ENCODE measurements at places on chromosomes 11 and 22.
A peak's percentile ranks its signal among the peaks of the same experiment; 100 is the strongest.

DNA sequence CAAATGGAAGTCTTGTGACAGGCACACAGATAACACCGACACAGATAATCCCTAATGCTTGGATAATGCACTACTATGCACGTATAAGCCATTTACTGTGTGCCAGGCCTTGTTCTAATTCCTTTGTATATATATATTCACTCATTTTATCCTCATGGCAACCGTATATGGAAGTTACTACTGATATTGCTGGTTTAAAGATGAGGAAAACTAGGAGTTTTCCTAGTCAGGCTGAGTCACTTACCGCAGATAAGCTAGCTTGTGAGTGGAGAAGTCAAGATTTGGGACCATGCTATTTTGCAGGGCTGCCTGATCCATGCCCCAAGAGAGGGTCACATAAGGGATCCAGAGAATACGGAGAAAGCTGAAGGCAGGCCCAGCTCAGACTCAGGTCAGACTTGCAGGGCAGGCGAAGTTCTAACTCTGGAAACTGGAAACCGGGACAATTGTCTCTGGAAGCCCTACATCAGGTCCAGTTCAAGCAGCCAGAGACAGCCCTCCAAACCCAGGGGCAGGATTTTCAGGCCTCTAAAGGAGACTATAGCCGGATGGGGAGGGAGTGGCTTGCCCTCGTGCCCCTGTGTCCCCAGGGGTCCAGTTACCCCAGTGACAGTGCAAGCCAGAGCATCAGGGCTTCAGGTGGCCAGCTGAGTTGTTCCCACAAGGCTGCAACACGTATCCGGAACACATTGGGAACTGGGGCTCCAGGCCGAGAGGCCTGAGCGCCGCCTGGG, 534.8 kb downstream of the INSC start:
- DNase-seq = no peak

GRCh38 chr11:120115272-120116000, 22.5 kb downstream of the TRIM29 start:
- no peak for DNase-seq

- DNase-seq = no peak
Observed at GRCh38 chr22:44091751-44092150, 67.6 kb downstream of the PARVB start.

GRCh38 chr11:120293038-120293800, 31.9 kb upstream of the TLCD5 start:
- DNase-seq = no peak

GRCh38 chr11:12009617-12010321, 1.3 kb upstream of the DKK3 start:
- no peak for DNase-seq

DNA sequence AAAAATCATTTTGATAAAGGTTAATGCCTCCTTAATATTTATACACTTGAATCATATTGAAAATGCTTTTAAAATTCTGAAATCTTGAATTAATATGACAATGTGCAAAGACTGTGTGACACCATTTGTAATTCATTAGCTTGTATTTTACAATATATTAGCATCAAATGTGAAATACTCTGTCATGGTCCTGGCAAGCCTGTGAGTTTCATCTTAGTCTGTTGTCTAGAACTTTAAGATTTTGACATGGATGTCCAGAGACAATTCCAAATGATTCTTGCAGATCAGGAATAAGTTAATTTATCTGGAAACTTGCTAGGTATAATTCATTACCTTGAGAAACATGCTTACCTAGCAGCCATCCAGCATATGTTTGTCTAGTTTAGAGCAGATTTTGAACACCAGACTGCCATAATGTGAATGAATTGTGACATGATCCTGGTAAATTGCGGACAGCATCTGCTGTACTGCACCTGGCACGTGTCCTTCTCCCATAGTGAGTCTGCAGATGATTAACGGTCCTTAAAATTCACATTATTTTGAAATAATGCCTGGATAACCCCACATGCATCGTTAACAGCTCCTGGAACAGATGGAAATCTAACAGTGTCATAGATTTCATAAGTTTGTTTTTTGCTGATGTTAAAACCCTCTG, 34.5 kb upstream of the DEUP1 start:
- no peak for DNase-seq

DNA sequence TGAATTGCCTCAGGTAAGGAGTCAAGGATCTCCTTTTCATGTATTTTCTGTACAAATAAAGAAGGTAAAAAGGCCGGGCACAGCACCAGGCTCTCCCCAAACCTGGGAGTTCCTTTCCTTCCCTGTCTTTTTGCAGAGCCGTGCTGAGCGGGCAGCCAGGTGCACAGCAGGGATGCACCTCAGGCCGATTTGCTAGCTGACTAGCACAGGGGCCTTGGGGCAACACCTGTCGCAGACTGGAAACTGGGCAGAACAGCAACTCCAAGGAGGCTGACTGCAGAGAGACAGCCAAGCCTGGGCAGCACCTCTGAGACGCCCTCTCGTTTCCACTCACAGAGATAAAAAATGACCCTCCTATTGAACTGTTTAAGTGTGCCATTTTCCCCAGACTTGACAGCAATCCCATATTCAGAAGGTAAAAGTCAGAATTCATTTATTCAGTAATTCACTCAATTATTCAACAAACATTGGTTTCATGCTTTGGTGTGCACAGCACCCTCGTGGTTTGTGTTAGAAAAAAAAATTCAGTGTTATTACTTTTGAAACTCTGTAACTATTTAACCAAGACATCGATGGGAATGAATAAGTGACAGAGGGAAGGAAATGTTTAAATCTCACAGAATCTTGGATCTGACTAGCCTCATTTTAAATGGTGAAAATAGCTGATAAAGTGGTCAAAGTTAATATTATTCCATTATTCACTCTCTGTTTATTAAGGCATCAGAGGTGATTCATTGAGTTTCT, 120.9 kb downstream of the GALNT18 start:
- DNase-seq = no peak

- DNase-seq = no peak
Observed at GRCh38 chr11:13781153-13781552, 112.7 kb downstream of the FAR1 start.

GRCh38 chr22:23105304-23105703, 35.0 kb downstream of the GNAZ start:
- no peak for DNase-seq

- DNase-seq = no peak
Observed at GRCh38 chr11:56852131-56852530, 103.6 kb upstream of the OR9G4 start.

- peak; percentile 11 for DNase-seq
Observed at GRCh38 chr11:43541993-43542392, 138.5 kb upstream of the HSD17B12 start.

DNA sequence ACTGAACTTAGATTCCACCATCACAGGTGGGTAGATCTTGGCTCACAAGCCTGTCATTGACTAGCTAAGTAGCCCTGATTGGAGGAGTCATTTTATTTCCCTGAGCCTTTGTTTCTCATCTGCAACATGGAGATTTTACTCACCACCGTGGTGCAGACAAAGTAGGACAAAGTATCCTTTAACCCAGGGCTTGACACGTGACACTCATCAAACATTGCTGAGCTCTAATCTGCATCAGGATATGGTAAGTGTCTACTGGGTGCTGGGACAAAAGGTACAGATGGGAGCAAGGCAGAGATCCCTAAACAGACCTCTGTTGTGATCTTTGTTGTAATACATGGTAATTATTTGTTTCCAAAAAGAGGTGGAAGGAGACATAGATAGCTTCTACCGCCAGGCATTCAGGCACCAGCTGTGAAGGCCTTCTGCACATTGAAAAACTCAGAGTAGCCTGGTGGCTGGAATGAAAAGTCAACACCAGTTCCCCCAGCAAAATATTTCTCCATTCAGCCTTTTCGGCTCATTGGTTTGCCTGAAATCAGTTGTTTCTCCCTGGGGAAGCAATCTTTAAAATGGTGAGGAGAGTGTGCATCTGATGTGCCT, 18.3 kb upstream of the MICAL2 start:
- DNase-seq = peak; percentile 43

GRCh38 chr11:69242266-69242920, 51.6 kb upstream of the MYEOV start:
- no peak for DNase-seq

DNA sequence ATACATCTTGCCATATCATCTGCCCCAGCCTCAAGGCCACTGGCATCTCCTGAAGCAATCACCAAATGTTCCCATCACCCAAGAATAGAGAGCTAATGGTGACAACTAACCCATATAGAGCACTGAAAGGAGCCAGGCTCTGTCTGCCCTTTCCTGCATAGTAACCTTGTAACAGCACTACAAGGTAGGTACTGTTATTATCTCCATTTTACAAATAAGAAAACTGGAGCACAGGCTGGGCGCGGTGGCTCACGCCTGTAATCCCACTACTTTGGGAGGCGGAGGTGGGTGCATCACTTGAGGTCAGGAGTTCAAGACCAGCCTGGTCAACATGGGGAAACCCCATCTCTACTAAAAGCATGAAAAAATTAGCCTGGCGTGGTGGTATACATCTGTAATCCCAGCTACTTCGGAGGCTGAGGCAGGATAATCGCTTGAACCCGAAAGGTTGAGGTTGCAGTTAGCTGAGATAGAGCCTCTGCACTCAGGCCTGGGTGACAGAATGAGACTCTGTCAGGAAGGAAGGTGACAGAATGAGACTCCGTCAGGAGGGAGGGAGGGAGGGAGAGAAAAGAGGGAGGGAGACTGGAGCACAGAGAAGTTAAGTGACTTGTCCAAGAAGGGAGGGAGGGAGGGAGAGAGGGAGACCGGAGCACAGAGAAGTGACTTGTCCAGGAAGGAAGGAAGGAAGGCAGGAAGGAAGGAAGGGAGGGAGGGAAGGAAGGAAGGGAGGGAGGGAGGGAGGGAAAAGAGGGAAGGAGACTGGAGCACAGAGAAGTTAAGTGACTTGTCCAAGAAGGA, 2.2 kb downstream of the SLC35F2 start:
- no peak for DNase-seq

- no peak for DNase-seq
Observed at GRCh38 chr22:27389727-27390075, 411.9 kb downstream of the MN1 start.

DNA sequence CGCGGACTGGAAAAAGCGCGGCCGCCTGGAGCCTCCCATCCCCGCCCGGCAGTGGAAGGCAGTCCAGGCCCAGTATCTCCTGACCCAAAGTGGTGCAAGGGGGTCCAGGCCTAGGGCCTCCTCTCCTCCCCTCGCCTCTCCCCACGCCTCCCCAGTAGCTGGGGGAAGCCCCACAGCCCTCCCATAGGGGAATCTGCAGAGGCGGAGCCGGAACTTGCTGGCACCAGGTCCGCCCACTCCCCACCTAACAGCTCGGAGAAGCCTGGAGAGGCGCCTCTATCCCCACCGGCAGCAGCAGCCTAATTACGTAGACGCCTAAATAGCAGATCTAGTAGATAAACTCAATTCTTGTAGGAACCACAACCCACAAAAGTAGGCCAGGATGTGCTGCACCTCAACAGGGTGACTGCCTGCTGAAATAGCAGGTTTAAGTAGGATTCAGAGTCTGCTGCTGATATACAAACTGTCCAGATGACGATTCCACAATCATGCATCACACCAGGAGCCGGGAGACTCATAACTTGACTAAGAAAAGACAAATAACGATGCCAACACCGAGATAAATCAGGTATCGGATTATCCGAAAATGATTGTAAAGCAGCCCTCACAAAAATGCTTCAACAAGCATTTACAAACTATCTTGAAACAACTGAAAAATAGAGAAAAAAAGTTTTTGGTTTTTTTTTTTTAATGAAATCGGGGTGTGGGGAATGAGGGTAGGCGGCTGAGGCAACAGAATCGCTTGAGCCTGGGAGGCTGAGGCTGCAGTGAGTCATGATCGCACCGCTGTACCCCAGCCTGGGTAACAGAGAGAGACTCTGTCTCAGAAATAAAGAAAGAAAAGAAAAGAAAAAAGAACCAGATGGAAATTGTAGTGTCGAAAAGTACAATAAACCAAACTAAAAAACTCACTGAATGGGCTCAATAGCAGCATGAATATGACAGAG, 11.4 kb upstream of the BRD1 start:
- no peak for DNase-seq

- peak; percentile 55 for DNase-seq
Observed at GRCh38 chr11:108601150-108601549, 7.6 kb upstream of the EXPH5 start.

GRCh38 chr11:113465786-113466185, 9.4 kb downstream of the DRD2 start:
- no peak for DNase-seq

DNA sequence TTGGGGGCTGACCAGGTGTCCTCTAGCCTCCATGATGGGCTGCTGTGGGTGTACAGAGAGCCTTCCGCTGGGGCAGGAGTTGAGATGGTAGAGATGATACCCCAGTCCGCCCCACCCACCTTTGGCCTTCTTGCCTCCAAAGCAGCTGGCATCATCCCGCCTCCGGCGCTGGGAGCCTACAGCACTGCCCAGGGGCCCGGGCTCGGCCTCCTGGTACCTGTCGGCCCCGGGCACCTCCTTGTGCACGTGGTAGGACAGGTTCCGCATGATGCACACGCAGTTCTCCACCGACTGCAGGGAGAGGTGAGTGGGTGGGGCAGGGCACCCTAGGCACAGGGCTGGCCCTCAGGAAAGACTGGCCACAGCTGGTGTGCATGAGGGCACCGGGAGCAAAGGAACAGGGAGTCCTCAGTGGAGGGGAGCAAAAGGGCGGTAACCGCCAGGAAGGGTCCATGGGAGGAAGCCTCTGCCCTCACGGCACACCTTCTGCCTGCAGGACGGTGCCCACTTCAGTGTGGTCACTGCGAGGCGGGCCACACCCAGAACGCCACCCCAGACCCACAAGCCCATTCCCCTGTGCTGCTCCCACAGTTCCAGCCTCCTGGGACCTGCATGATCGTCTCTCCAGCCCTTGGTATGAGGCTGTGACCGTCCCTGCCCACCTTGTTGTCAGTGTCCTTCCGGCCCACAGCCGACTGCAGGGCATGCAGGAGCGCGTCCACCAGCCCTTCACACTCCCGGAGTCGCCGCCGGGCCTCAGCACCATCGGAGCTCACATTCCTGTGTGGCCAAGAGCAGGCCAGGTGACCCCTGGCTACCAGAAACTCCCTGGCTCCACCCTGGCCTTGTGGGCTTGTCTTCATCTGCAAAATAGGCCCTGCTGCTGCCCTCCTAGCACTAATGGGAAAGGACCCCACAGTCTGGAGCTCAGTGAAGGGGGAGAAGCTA, 36.0 kb upstream of the TXNRD2 start:
- DNase-seq = no peak

DNA sequence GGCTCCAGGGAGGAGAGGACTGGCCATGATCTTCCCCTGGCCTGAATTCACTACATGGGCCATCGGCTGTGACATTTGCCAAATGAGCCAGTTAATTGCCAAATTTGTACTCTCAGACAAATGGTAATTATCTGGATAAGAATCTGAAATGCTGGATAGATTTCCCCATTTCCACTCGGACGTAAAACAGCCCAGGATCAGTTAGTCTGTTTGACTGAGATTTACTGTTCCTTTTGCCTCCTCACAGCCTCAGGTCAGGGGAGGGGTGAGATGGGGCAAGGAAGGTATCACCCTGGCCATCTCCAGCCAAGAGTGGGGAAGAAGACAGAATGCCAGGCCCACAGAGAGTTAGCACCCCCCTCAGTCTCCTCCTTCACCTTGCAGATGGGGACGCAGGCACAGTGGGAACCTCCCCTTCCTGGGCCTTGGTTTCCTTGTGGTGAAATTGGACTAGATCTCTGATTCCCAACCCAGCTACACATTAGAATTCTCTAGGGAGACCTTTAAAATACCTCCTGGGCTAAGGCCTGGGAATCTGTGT, 5.2 kb downstream of the TRIM29 start:
- no peak for DNase-seq

- no peak for DNase-seq
Observed at GRCh38 chr11:22049276-22049675, 143.6 kb upstream of the ANO5 start.
